ENCODE measurements at places on chromosomes 12 and 14.

GRCh38 chr12:5197656-5198055 is 154.0 kb downstream of the KCNA5 start:
- DNase-seq, result no peak

GRCh38 chr14:24913746-24914145 is 136.2 kb downstream of the STXBP6 start:
- no peak for DNase-seq

DNA sequence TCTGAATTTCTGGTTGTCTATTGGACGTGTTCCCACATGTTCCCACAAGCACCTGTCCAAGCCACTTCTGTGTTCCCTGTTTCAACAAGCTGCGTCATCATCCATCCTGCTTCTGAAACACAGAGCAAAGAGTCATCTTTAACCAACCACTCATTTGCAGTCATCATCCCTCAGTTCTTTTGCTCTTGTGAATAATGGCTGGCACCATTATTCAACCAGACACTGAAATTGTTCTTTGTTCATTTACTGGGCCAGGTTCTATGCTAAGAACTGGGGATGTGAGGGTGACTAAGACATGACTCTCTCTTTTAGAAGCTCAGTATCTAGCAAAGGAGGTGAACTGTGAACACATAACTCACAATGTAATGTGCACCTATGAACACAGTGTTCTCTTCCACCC is 40.7 kb upstream of the ANO4 start:
- no peak for DNase-seq

GRCh38 chr12:3667485-3667884 is 85.4 kb downstream of the CRACR2A start:
- no peak for DNase-seq

GRCh38 chr12:57276935-57277563 is 26.1 kb upstream of the STAC3 start:
- peak; percentile 3 for DNase-seq

DNA sequence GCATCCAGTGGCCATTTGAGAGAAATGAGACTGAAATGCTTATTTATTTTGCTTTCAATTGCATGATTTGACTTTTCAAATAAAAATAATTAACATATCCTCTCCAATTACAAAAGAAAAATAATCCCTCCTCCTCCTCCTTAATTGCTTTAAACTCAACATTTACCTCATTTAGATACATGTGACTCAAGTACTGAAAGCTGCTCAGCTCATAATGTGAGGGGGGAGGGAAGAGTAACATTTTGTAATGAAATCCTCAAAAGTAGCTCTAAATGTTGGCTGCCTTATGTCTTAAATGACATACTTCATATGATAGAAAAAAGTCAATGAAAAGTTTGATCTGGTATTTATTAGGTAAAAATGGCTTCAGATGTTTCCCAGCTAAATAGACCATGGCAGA is 29.0 kb downstream of the DACT1 start:
- no peak for DNase-seq

- DNase-seq, result no peak
Observed at GRCh38 chr14:53603994-53604393, 352.6 kb downstream of the BMP4 start.

DNA sequence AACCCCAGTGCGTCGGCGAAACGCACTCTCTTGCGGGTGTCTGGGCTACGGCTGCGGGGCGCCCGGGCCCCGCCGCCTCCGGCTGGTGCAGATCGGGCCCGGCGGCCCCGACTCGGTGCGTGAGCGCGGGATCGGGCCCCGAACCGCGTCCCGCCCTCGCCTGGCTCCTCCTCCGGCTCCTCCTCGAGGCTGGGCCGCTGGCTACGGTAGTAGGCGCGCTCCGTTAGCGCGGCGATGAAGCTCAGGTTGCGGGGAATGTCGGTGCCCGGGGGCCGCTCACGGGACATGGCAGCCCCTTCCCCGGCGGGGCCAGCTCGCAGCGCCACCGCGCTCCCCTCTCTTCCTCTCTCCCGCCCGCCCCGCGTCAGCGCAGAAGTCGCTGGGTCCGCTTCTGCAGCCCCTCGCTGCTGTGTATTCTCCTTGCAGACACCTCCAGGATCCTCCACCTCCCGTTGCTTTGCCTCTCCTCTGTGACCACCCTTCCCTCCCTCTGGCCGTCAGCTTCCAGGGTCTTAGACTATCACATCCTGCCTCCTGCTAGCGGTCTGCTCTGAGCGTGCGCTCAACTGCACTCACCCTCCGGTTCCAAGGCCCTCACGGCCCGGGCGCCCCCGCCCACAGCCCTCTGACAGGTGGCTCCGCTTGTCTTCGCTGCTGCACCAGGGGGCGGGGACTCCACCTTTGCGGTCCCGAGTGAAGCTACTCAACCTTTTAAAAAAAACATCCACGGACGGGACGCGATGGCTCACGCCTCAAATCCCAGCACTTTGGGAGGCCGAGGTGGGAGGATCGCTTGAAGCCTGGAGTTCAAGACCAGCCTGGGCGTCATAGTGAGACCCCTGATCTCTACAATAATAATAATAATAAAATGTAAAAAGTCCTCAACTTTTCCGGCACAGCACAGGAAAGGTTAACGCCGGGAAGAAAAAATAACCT is at the start of gene PPP1R3E:
Gene PPP1R3E (minus strand): TSS at position 570 of the 936 bp plus-strand sequence. CDS start 283 bp downstream, at position 287.
- DNase-seq, result peak; percentile 88

GRCh38 chr12:124229520-124229919 is 65.4 kb upstream of the RFLNA start:
- no peak for DNase-seq

- no peak for DNase-seq
Observed at GRCh38 chr12:83386527-83387264, 700.0 kb downstream of the TMTC2 start.

All from CD4-positive, alpha-beta T cell treated with Interleukin-10 for 1 hour (primary cell).